HCT116 (cell line): ENCODE measurements at places on chromosomes 12 and 14.

DNA sequence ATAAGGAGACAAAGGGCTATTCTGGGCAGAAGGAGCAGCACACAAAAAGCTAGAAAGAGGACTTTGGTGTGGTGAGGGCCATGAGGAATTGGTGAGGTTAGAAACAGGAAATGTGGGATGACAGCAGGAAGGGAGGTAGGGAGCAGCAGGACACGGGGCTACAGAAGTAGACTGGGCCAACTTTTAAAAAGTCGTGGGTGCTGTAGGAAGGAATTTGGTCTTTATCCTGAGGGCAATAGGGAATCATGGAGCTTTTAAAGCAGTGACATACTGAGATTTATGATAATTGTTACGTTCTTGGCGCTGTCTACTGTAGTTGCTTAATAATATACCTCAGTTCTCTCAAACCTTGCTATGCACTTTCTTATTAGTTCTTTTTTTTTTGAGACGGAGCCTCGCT, 8.2 kb upstream of the CHURC1 start:
- no peak for DNase-seq

GRCh38 chr14:83816761-83817160, 1713.2 kb upstream of the FLRT2 start:
- DNase-seq: no peak

DNA sequence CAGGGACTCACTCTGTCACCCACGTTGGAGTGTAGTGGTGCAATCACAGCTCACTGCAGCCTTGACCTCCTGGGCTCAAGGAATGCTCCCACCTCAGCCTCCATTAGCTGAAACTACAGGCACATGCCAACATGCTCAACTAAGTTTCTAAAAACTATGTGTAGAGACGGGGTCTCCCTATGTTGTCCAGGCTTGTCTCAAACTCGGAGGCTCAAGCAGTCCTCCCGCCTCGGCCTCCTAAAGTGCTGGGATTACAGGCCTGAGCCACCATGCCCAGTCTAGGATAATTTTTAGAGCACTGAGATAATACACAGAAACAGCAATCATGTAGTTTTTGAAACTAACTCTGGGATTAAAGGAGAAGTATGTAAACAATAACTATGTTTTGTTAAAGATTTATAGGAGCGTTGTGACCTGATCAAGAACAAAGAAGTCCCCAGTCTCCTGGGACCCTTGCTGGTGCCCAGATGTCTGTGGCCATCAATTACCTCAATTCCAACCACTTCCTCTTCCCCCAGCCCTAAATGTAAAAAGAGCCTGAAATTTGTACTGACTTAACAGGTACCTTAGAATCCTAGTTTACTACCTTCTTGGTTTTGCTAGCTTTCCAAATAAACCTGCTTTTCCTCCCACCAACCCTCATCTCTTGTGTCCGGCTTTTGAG, 28.9 kb upstream of the EGLN3 start:
- DNase-seq: no peak

DNA sequence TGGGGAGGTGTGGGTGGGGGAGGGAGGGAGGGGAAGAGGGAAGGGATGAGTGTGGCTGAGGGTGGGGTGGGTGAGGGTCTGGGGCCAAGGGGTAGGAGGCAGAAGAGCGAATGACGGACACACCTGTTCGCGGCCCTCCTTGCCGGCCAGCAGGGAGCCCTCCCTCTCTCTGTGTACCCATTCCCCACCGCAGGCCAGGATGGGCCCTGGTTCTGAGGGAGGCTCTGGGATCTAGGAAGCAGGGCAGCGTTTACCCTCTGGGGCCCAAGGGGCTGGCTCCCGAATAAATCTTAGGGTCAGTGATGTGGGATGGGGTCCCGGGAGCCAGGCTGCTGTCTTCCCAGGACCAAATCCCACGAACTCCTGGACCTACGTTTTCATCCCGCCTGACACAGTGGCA, 46.0 kb upstream of the ESRRB start:
- no peak for DNase-seq

DNA sequence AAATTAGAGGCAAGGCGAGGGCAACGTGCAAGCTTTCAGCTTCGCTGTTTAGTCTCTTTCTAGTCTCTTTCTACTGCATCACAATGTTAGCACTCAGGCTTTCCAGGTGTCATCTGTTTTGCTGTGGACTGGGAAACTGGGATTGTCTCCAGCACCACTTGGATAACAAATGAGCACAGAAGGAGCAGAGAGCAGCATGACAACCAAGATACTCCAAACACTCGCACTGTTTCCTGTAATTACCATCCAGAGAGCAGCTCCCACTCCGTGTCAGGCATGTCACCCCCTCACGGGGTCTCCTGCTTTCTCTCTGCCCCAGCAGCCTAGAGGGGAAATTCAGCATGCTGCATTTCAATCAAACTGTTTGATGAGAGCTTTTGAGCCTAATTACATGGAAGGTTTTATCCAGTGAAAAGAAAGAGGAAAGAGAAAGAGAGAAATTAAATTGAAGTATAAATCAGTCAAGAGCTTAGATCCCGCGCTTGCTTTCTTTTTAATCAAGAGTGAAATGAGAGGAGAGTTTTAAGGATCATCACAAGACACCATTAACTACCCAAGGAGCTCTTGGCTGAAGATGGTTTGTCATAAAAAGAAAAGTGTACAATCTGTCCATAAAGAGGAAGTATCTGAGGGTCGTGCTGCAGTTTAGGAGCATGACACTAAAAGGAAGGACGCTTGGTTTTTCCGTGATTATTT, 917.7 kb downstream of the DIO2 start:
- DNase-seq: no peak

GRCh38 chr14:24297190-24297964, 2.2 kb downstream of the DHRS1 start:
- DNase-seq: no peak
